ENCODE measurements at places on chromosomes 16 and 17.

GRCh38 chr17:21453144-21453898 lies 77.2 kb downstream of the KCNJ12 start:
- DNase-seq, result no peak

- no peak for DNase-seq
Observed at GRCh38 chr17:79113699-79114457, 39.3 kb downstream of the ENGASE start.

DNA sequence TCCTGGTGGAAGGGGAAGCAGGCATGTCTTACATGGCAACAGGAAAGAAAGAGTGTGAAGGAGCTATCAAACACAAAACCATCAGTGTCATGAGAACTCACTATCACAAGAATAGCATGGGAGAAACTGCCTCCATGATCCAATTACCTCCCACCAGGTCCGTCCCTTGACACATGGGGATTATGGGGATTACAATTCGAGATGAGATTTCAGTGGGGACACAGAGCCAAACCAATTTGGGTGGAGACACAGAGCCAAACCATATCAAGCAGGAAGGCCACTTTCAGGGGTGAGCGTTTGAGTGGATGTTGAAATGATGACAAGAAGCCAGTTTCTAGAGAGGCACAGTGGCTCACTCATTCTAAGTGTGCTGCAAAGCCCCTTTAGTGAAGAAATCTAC lies 143.8 kb downstream of the CPPED1 start:
- no peak for DNase-seq

- DNase-seq, result no peak
Observed at GRCh38 chr17:76085066-76085730, 6.2 kb downstream of the ZACN start.

DNA sequence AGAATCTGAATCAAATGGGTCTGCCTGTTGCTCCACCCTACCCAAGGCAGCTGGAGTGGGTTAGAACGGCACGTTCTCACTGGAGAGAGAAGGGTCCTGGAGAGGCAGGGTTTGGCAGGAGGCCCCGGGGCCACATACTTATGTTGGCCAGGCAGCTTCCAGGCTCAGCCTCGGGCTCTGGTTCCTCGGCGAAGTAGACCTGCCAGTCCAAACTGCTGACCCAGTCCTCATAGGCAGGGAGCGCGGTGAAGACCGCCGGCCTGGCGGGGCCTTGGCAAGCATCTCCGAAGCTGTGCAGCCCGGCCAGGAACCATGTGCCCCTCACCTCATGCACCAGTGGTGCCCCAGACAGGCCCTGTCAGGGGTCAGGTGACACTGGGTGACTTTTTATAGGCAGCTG lies 4.8 kb downstream of the PRSS53 start:
- no peak for DNase-seq

DNA sequence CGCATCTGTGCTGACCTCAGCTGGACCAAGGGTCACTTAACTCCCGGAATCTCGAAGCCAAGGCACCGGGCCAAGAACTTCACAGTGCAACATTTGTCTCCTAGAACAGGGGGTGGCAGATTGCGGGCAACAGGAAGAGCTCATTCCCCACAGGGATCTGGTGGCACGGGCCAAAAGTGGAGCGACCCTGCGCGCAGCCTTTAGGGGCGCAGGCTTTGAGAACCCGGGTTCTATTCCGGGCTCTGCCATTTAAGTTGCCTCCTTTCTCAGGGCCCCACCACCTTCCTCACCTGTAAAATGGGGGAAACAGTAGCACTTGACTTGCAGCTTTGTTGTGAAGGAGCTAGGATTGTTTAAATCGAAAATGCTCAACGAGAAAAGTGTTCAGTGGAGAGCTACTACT lies 651 bp downstream of the SHMT1 start:
- peak; percentile 56 for DNase-seq

- DNase-seq, result no peak
Observed at GRCh38 chr16:75575958-75576357, 9.8 kb downstream of the GABARAPL2 start.

DNA sequence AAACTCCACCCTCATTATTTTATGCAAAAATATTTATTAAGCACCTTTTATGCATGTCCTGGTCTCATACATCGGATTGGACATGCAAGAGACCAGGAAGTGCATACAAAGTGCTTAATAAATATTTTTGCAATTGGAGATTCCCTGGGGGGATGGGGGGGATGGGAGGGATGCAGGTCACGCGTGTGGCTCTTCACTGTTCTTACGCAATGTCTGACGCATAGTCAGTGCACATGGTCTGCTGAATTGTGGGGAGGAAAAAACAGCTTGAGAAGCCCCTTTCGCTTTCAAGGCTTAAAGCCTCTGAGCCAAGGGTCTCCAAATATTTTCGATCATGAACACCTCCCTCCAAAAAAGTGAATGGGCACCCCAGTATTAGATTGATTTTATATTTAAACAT lies 96.7 kb upstream of the XYLT1 start:
- no peak for DNase-seq

- peak; percentile 94 for DNase-seq
Observed at GRCh38 chr17:7857713-7858521, at the start of gene CYB5D1. Gene CYB5D1, plus strand, starts transcription at chr17:7858003. Its CDS starts 132 bp downstream, at chr17:7858135.

- peak; percentile 69 for DNase-seq
Observed at GRCh38 chr17:45428050-45428617, 4.5 kb downstream of the ARHGAP27 start.

- no peak for DNase-seq
Observed at GRCh38 chr16:65843941-65844340, 522.5 kb upstream of the CDH5 start.

DNA sequence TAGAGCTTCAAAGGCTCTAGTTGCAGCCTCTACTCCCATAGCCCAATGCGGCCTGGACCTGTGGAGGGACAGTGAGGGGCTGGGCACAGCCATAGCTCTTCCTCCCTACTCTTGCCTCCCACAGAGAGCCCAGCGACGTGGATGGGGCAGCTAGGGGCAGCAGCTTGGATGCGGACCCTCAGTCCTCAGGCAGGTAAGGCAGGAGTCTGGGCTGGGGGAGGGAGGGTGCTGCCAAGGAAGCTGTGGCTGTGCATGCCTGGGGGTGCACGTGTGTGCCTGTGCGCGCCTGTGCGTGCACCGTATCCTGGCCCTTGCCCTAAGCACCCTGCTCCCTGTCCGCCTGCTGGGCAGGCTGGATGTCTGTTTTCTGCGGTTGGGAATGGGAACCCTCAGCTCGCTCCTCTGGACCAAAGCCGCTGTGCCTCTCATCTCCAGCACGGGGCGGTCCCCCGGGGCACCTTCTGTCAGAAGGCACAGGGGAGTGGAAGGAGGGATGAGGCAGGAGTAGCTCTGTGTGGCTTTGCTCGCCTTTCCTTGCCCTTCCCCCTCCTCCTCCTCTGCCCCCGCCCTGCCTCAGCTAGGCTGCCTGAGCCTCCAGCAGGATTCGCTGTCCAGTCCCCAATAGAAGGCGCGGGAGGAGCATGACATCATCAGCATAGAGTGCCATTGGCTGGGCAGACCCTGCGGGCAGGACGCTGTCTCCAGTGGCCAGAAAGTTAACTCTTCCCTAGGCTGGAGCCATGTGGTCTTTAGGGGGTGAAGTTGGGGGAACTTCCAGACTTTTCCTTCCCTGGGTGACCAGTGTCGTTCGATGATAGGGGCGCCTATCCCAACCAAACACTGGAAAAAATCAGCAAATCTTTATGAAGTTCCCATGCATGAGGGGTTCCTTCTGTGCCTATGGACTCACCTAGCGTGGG lies 797 bp downstream of the PRCD start:
- peak; percentile 96 for DNase-seq

DNA sequence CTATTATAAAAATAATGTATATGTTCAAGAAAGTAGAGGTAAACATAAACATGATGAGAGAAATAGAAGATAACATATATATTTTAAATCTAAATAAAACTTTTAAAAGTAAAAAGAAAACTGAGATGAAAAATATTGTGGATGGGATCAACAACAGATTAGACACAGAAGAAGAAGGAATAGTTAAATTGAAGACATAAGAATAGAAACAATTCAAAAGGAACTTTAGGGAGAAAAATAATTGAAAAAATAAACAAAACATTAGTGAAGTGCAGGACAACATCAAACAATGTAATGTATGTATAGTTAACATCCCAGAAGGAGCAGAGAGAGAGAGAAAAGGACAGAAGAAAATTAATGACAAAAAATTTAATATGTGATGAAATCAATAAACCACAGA lies 228.1 kb upstream of the TNRC6C start:
- no peak for DNase-seq

DNA sequence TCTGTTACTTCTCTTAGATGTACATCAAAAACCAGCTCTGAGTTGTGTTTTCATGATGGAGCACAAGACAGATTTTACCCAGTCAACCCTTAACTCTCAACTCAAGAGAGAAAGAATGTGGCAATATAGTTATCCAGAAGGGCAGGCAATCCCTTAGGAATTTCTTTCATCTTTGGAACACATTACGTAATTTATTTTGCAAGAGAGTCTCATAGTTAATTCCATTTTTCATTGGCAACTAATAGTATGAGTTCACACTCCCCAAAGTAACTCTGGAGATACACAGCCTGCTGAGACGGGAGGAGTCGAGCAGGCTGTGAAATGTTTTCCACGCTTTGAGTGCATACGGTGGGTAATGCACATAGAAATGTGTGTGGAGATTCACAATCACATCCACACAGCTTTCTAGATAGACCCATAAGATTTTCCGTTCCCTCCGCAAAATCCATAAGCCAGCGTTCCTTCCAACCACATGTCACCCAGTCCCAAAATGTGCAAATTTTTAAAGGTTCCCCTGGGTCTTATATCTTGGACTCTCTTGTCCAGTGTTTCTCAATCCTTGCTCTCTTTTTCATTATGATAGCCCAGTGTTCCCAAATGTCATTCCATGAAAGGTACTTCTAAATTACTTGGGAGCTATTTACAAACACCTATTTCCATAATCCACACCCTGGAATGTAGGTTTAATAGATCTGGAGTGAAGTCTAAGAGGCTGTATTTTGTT lies 8.4 kb upstream of the CDRT4 start:
- DNase-seq, result peak; percentile 56

GRCh38 chr17:27352448-27353032 lies 58.6 kb downstream of the WSB1 start:
- DNase-seq, result no peak

DNA sequence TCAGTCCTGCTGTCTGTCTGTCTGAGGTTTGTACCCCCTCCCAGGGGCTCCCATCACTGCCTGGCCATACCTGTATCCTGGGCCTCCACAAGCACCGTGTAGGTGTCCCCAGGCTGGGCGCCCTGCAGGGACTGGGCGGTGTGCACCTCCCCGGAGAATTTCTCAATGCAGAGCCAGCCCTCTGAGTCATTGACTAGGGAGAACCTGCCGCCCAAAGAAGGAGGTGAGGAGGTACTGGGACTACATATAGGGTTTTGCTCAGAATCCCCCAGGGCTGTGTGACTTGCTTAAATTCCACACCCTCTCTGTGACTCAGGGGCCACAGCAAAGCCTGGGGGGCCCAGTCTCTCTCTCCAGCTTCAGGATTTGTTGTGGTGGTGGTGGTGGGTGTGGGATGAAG lies 7.6 kb downstream of the CDH16 start:
- peak; percentile 74 for DNase-seq

DNA sequence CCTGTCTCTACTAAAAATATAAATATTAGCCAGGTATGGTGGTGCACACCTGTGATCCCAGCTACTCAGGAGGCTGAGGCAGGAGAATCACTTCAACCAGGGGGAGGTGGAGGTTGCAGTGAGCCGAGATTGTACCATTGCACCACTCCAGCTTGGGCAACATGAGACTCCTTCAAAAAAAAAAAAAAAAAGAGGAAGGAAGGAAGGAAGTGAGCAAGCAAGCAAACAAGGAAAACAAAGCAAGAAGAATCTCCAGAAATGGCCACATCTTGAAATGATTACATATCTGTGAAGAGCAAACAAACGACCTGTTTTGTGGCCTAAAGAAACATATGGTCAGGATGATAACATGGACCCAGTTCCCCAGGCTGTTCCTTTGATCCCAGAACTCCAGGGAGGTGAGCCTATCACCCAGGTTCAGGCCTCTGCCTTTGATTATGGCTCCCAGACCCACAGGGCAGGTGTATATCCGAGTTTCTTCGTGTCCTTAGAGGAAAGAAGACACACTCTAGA lies 8.9 kb downstream of the ACOX1 start:
- no peak for DNase-seq

GRCh38 chr16:85210423-85211169 lies 98.3 kb upstream of the CIBAR2 start:
- DNase-seq, result peak; percentile 56

GRCh38 chr17:81031566-81032550 lies 3.1 kb upstream of the BAIAP2 start:
- DNase-seq, result no peak

DNA sequence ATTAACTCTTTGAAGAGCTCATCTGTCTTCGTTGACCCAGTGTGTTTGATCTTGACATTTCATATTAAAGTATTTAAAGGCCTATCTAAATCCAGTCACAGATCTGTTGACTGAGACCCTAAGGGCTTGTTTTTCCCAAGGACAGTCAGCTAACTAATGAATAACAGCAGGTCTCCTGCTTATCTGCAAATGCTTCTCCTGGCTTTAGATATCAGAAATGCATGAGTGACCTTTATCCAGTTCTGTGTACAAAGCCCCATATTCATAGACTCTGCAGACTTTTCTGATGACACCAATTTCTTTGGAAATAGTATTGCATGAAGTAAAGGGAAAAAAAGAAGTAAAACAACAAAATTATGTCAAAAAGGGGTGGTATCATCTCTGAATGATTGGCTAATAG lies 70.3 kb downstream of the YPEL2 start:
- DNase-seq, result no peak

DNA sequence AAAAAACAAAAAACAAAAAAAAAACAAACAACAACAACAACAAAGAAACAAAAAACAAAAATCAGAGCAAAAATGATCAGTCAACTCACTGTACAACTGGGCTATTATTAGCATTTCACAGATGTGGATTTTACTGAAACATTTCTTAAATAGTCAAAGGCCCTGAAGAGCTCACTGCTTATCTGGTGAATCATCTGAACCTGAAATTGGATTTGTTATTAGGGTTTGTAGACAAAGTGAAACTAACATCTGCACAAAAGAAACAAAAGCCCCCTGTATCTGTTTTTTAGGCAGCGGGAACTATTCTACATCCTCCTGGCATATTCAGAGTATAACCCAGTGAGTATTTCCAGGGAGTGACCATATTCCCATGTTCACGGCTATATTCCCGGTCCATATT lies 32.6 kb upstream of the KSR1 start:
- no peak for DNase-seq

DNA sequence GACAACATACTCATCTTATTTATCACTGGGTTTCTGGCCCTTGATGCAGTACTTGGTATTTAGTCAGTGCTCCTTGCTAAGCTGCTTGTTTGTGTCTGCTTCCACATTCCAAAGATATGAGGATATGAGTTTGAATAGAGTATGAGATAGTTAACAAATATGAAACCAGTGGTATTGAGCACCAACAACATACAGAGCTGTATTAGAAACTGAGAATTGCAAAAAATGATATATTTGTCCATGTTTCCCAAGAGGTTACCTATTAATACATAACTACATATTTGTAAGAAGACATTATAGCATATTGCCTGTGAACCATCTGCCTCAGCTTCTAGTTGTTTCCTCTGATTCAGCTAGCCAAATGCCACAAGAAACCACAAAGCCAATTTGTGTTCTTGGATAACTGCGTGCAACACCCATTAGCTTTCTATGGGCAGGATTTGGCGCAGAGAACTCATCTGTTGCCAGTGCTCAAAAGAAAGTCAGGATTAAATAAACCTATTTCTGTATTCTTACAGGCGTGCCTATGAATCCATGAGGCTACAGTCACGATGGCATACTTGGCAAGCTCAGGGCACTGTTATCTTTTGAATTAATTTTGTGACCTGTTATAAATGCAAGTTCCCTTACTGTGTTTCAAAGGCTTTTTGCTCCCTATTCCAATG lies 194.4 kb downstream of the MAP2K6 start:
- peak; percentile 65 for DNase-seq

- no peak for DNase-seq
Observed at GRCh38 chr16:50944436-50944835, 202.6 kb downstream of the CYLD start.

GRCh38 chr17:49913226-49914095 lies 55.5 kb upstream of the DLX4 start:
- DNase-seq, result peak; percentile 45
